ENCODE measurements at places on chromosomes 16 and 17.

DNA sequence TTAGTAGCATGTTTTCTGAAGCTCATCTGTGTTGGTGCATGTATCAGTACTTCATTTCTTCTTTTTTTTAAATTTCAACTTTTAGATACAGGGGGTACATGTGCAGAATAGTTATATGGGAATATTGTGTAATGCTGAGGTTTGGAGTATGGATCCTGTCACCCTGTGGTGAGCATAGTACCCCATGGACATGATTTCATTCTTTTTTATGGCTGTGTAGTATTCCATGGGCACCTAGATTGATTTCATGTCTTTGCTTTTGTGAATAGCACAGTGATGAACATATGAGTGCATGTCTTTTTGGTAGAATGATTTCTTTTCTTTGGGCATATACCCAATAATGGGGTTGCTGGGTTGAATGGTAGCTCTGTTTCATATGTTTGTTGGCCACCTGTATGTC is 55.0 kb upstream of the NOL11 start:
- DNase-seq: no peak

DNA sequence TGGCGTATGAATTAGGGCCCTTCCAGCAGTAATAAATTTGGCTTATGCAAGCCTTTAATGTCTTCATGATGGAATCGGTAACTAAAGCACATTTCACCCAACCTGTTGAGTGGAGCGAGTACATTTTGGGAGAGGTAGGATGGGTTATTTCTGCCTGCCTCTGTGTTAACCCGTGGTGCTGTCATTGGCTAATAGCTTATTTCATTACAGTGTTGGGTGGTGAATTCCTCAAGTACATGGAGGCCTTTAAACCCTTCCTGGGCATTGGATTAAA is 17.8 kb upstream of the TBKBP1 start:
- DNase-seq: no peak

DNA sequence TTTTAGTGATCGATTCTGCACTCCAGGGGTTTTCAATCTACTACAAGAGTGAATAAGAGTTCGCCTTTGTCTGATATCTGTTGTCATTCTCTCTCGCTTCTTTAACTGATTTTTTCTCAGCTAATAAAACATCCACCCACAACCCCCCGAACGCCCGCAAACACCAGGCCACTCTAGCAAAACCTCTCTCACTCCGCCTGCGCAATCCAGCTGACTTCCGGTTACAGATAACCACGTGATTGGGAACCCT is 338 bp upstream of the RPL19 start:
- peak; percentile 91 for DNase-seq

- DNase-seq: peak; percentile 100
Observed at GRCh38 chr17:44308320-44308818, at the start of gene RUNDC3A. Gene RUNDC3A (plus strand): TSS chr17:44308601. CDS start chr17:44308833, 232 bp downstream.

GRCh38 chr16:80954985-80955384 is 51.7 kb downstream of the CMC2 start:
- no peak for DNase-seq

GRCh38 chr17:75342996-75343395 is 53.8 kb upstream of the SLC25A19 start:
- no peak for DNase-seq

GRCh38 chr17:57697891-57698711 is 47.0 kb downstream of the CCDC182 start:
- DNase-seq: no peak

GRCh38 chr17:39935909-39936308 is 8.4 kb downstream of the LRRC3C start:
- no peak for DNase-seq

- DNase-seq: no peak
Observed at GRCh38 chr17:61384354-61384691, 15.3 kb upstream of the TBX2 start.

- peak; percentile 44 for DNase-seq
Observed at GRCh38 chr16:46801428-46802049, 29.4 kb downstream of the C16orf87 start.
